ENCODE measurements at places on chromosomes 3 and 15.

GRCh38 chr15:38874464-38874863 lies 309.9 kb upstream of the RASGRP1 start:
- DNase-seq, result no peak

DNA sequence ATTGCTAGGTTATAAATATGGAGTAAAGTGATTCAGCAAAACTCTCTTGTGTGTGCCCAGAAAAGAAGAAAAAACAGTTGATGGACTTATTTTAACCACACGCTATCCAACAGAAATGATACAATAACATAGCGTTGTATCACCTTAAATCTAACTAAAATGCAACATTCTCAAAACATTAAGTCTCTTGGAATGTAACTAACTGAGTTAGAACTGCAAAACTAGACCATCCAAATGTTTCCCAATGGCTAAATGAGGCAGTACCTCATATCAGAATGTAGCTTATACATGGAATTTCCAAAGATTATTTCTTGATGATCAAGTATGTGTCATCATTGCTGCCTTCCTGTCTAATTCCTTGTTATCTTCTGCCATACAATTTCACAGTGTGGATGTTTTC lies 187.9 kb downstream of the CNTN3 start:
- DNase-seq, result no peak

DNA sequence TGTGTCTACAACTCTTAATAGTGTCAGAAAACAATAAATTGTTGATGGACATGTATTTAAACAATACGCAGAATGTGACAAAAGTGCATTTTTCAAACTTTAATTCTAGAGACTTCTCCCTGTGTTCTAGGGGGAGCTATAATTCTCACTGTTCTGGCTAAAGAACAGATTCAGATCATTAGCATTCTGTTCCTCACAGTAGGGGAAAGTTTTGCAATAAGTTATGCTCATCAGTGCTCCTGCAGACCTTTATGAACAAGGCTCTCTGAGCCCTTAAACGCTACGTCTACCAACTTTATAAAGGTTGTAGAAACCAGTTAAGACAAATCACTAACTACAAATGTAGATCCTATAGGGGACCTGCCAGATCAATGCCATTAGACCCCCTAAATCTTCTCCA lies 444.2 kb downstream of the SQOR start:
- no peak for DNase-seq

DNA sequence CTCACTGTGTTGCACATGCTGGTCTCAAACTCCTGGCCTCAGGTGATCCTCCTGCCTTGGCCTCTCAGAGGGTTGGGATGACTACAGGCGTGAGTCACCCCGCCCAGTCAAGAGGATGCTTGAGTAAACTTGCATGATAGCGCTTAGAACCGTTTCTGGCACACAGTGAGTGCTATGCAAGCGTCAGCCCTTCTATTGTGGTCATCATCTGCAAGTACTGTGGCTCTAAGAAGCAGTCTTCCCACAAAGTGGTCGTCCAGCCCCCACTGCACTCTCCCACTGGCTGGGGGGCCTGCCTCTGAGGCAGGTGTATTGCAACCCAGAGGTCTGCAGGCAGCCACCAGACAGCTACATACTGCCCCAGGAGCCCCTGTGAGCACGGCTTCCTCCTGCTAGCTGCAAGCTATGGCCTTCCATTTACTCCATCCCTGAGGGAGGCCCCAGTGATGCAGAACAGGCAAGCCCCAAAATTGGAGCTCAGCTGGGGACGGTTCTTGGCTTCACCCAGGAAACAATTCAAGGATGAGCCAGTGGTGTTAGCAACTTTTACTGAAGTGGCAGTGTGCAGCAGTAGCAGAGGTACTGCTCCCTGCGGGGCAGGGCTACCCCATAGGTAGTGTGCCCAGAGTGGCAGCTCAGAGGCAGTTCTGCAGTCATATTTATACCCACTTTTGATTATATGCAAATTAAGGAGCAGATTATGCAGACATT lies 95.4 kb downstream of the LSM3 start:
- DNase-seq, result no peak

GRCh38 chr15:39016706-39017105 lies 452.1 kb upstream of the RASGRP1 start:
- DNase-seq, result no peak

GRCh38 chr3:14890476-14890875 lies 56.9 kb upstream of the NR2C2 start:
- no peak for DNase-seq

GRCh38 chr15:47390208-47390765 lies 327.0 kb upstream of the SEMA6D start:
- DNase-seq, result no peak

DNA sequence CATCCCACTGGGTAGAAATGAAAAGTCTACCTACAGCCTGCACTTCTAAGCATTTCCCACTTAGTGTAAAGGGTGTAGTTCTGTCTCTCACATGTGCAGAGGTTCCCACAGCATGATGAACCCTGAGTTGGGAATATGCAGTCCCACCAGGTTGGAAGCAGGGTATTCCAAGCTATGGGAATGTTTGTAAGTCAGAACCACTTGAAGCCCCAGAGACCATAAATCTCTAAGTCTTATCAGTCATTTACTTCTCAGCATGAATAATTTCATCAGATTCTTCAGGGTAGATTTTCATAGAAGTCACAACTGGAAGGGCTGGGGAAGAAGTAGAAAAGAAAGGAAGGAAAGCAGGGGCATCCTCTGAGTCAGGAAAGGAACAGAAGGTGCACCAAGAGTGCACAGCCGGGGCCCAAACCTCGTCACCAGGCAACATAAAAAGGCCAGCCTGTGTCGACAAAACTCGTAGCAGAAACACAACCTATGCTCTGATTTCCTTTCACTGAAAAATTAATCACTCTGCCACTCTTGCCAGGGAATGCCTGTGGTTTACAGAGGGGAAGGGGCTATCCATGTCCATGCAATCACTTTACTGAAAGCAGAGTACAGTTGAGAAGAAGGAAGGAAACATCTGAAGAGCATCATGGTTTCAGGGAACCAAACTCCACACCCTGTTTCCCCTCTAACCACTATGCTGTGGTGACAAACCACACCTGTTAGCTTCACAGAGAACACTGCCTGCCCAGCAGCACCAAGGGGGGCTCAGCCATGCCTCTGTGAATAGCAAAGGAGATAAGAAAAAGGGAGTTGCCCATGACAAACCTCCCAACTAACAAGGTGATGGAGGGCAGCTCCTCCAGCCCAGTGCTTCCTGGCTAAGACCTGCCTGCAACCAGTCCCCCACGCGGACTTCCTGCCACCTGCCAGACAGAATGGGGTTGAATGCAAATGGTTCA lies 40.5 kb downstream of the SH3BP5 start:
- DNase-seq, result no peak

GRCh38 chr3:194465920-194466570 lies 20.8 kb downstream of the ATP13A3 start:
- no peak for DNase-seq

- DNase-seq, result no peak
Measured at GRCh38 chr3:187014417-187014864, 84.1 kb downstream of the ST6GAL1 start.

GRCh38 chr15:48643776-48644466 lies 1.6 kb downstream of the FBN1 start:
- no peak for DNase-seq

DNA sequence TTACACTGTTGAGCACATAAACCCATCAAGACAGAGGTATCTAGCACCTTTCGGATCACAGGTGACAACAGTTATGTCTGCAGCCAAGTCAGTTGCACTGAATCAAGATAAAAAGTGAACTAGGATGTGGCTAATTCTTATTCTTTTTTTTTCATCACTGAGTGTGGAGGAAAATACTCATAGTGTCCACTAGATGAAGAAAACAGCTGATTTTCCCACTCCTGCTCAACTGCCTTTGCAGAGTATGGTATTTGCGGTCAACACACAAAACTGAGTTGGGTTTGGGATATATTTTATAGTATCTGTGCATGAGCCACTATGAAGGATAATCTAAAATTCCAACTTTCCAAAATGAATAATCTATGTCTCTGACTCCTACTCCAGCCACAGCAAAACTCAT lies 32.5 kb downstream of the IL17RD start:
- no peak for DNase-seq

- no peak for DNase-seq
Measured at GRCh38 chr3:66709532-66709931, 208.7 kb upstream of the LRIG1 start.

DNA sequence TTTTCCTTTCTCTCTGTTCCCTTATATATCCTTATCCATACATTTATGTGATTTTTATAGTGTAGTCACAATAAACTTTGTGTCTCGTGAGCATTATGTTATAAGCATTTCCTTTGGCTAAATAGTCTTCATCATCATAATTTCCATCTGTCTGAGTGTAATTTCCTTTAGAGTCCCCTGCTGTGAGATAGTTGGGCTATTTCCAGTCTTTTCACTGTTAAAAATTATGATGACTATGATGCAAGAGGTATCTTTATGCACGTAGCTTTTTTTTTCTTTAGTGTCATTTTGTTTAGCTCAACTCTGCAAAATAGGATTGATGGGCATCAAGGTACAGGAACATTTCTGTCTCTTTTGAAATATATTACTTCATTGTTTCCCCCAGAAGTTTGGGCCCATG lies 26.9 kb upstream of the CA12 start:
- DNase-seq, result no peak

DNA sequence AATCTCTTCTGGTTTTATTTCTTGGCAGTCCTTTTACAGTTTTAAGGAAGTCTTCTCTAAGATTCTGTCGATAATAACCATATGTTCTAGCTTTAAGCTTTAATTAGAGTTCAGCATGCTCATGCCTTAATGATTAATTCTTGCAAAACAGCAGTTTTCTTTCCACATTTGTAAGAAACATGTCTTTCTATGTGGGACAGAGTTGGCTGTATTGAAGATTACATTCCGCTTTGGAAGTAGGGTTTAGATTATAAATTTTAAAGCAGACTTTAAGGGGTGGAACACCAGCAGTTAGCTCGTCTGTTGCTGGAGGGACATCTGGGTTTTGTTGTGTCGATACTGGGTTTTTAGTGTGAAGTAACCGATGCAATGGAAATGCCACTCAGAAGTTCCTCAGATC lies 35.3 kb downstream of the SQOR start:
- DNase-seq, result no peak

- no peak for DNase-seq
Measured at GRCh38 chr3:25474052-25474451, 46.0 kb downstream of the RARB start.

GRCh38 chr15:67521029-67521782 lies at the start of gene C15orf61:
Gene C15orf61, plus strand, starts transcription at chr15:67521131. Its CDS starts 118 bp downstream, at chr15:67521249.
- DNase-seq, result peak; percentile 75

GRCh38 chr15:46676233-46677206 lies 1040.8 kb upstream of the SEMA6D start:
- no peak for DNase-seq

DNA sequence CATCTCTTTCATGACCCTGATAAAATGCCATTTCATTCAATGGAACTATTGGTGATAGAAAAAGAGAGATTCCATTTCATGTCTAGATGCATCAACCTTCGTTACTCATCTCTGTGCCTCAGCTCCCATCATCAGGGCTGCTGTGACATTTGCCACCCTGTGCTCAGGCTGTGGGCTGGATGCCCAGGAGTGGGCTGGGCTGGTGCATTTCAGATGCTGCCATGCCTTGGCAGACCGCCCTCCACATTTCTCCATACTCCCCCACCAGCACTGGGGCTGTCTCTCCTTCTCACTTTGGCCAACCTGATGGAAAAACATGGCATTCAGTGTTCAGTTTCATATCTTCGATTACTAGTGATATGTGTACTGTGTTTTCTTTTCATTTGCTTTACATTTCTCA lies 59.1 kb downstream of the DNASE1L3 start:
- no peak for DNase-seq

- no peak for DNase-seq
Measured at GRCh38 chr3:13715167-13715954, 164.5 kb downstream of the WNT7A start.

- no peak for DNase-seq
Measured at GRCh38 chr15:96992817-96993216, 662.3 kb downstream of the NR2F2 start.

DNA sequence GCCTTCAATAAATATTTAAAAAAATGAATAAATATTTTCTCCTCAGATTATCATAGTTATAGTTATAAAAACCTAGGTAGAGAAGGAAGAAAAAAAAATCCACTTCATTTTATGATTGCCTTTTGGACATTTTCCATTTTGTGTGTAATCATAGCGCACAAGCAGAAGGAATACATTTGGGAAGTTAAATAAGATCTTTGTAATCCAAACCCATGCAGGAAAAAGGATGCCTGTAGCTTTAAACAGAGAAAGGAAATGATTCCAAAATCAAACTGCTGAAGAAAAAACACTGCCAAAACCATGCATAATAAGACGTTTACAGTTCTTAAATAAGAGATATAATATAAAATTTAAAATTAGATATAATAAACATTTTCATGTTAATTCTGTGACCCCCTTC lies 7.4 kb upstream of the CCDC54 start:
- no peak for DNase-seq

- DNase-seq, result no peak
Measured at GRCh38 chr3:45778761-45779201, 17.6 kb downstream of the SLC6A20 start.

DNA sequence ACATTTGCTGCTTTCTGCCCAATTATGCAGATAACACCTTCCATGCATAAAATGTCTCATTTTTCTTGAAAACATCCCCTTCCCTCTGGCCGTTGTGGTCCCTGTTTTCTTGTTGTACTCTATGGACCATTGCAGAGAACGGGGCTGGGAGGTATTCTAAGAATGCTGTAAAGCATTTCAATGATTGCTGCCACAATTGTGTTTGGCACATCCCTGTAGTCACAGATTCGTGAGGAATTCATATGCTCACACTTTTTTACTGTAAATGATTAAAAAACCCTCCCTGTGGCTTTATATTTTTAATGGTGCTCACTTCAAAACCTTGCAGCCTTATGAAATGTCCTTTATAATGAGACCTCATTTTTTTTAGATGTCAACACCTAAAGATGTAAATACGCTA lies 207.2 kb upstream of the GBE1 start:
- no peak for DNase-seq

DNA sequence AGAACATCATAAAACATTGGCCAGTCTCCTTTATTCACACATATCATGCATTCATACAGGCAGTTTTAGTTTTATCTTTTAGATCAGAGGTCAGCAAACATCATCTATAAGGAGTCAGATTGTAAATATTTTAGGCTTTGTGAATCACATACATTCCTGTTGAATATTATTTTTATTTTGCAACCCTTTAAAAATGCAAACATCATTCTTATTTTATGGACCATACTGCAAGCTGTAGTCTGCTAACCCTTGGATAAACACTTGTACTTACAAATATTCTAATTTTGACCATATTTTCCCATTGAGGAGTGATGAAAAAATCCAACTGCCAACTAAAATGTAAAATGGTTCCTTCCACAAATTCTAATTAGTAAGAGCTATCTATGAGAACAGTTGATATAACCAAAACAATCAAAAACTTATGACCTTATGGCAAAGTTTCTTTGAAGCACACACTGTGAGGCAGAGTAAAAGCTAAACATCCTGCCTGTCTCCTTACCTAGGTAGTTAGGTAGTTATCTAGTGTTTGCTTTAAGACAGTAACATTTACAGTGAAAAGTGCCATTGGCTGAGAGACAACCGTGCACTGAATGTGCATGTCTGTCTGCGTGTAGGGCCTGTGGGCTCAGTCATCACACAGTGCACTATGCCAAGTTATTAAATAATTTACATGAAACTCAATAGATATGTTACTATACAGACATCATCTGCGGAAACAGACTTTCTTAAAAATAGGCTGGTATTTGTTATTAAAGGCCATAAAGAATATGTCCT lies 57.7 kb downstream of the PIK3R4 start:
- DNase-seq, result no peak

GRCh38 chr3:101011136-101011535 lies 17.9 kb upstream of the ABI3BP start:
- no peak for DNase-seq

- DNase-seq, result no peak
Measured at GRCh38 chr3:183577346-183577745, 21.8 kb upstream of the KLHL6 start.

- no peak for DNase-seq
Measured at GRCh38 chr3:24457719-24458118, 36.9 kb downstream of the THRB start.
